ENCODE measurements at places on chromosomes 5 and 9. TPM values are rescaled to one million over a fixed set of nuclear protein-coding genes. Genes with fewer than 3 reads are reported as not detected.

DNA sequence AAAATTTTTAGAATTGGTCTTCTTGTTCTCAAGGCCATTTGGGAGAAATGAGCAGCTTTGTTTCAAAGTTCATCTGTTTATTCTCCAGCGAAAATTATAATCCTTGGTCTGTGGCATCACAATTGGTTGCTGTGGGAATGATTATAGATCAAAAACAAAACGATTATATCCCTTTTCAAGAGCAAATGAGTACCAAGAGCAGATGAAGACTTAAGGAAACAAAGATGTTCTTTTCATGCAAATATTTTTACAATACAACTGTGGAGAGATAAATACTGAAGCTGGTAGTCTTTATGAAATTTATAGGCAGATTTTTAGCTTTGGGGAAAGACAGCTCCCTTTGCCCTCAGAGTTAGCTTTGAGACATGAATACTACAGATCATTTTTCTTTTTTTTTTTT lies 620.8 kb upstream of the DMAC1 start:
- DNase-seq = no peak

The NUTM2G gene
- total RNA-seq = not detected

GRCh38 chr5:67792891-67793290 lies 422.7 kb upstream of the PIK3R1 start:
- DNase-seq = no peak

GRCh38 chr9:78130004-78130403 lies 98.4 kb upstream of the GNAQ start:
- no peak for DNase-seq

DNA sequence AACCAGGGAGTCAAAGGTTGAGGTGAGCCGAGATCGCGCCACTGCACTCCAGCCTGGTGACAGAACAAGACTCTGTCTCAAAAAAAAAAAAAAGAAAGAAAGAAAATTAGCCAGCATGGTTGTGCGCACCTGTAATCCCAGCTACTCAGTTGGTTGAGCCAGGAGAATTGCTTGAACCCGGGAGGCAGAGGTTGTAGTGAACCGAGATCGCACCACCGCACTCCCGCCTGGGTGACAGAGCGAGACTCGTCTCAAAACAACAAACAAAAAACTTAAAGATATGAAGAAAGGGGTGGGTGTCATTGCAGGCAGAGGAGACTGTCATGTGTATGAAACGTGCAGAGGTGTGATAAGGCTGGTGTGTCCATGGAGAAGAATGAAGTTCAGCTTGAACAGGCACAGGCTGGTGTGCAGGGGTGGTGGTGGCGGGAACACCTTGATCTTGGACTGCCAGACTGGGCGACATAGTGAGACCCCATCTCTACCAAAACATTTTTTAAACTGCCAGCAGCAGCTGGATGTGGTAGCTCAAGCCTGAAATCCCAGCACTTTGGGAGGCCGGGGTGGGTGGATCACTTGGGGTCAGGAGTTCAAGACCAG lies 69.6 kb downstream of the UGCG start:
- no peak for DNase-seq

- DNase-seq = no peak
These were observed 507.7 kb downstream of the CCDC171 start for GRCh38 chr9:16060436-16061129.

DNA sequence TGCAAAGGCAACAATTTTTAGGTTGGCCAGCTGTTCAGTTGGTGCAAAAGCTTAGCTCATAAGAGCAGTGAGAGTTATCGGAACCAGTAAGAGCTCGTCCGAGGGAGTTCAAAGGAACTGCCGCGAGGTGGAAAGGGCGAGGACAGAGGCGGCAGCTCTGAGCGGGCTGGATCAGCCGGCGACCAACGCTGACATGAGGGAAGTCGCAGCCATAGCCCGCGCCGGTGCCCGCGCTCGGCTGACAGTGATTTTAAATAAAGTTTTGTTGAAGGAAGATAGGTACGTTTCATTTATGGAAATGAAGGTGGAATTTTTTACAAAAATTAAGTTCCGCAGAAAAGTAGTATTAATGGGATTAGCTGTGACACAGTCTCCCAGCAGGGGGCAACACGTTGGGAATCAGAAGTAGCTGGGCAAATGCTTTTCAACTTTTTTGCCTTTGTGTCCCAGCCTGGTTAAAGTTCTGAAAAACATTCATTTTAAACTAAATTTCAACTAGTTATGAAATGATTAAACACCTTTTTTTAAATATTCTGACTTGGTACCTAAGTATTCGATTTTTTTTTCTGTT lies 43.2 kb downstream of the FBXO4 start:
- DNase-seq = no peak

GRCh38 chr5:151595411-151595826 lies 4.3 kb upstream of the FAT2 start:
- no peak for DNase-seq

- DNase-seq = no peak
These were observed 989.8 kb downstream of the TLE4 start for GRCh38 chr9:80561526-80561925.

DNA sequence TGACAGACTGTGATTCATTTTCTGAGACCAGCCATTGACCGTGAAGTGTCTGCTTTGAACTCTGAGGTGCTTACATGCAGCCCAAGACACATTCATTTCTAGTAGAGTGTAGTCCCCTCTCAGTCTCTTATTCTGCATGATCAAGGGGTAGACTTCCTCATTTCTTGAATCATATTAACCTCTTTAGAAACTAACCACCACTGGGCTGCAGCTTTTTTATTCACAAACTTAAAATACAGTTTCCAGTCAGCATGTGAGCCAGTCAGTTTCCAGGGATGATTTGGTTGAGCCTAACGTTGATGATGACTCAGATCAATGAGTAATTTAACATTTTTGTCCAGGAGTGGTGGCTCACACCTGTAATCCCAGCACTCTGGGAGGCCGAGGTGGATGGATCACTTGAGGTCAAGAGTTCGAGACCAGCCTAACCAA lies 59.2 kb downstream of the OTULIN start:
- DNase-seq = no peak
